Large intestine (tissue), 12 donors: ENCODE measurements at places on chromosomes 16 and 17. TPM values are rescaled to one million over a fixed set of nuclear protein-coding genes. Genes with fewer than 3 reads are reported as not detected.

Gene KRTAP16-1
- polyA plus RNA-seq = not detected

DNA sequence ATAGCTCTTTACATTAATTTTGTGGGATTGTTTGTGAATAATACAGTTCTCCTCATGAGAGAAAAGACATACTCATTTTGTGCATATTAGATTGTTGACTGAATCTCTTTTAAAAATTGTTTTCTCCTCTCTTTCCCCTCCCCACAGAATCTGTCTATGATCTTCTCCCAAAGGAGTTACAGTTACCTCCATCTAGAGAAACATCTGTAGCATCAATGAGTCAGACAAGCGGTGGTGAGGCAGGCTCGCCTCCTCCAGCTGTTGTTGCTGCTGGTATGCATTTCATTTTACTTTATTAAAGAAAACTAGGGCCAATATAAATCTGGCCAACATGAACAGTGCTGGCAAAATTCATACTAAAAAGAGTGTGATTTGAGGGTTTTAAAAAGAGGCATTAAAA is 60.5 kb downstream of the NFAT5 start:
- no peak overlapping the region for H3K4me3 ChIP-seq
- H3K4me1 ChIP-seq = no peaks in the 10 kb centered on the region
- no peaks in the 10 kb centered on the region for H3K27me3 ChIP-seq
- no peak for DNase-seq
- no peak overlapping the region for H3K27ac ChIP-seq

DNA sequence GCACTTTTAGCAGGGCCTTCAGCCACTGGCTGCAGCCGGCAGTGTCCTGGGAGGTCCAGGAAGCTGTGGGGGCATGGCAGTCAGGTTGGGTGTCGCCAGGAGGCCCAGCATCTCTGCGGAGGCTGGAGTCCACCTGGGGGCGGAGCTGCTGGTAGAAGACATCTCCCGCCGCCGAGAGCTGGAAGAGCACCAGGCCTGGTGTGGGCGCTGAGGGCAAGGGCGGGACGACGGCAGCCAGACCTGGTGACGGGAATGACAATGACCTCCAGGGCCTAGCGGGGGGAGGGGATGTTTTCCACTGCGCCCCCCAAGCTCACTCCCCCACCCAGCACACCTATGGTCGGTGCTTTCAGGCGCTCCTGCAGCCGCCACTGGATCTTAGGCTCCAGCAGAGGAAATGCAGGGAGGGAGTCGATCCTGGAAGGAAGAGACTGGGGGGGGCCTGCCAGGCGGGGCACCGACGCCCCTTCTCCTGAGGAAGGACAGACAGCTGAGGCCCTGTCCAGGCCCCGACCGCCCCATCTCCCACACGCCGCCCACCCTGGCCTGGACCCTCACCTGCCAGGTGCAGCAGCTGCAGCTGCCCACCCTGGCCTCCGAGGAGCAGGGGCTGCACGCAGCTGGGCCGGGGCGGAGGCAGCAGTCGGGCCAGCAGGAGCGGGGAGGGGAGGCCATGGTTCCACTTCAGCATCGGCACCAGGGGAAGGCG is 7.1 kb downstream of the TAF1C start:
- H3K27ac ChIP-seq = no peak overlapping the region
- no peaks in the 10 kb centered on the region for H3K27me3 ChIP-seq
- no peak overlapping the region for H3K4me3 ChIP-seq
- peaks cover 17% of the 10 kb centered on the region for H3K4me1 ChIP-seq

DNA sequence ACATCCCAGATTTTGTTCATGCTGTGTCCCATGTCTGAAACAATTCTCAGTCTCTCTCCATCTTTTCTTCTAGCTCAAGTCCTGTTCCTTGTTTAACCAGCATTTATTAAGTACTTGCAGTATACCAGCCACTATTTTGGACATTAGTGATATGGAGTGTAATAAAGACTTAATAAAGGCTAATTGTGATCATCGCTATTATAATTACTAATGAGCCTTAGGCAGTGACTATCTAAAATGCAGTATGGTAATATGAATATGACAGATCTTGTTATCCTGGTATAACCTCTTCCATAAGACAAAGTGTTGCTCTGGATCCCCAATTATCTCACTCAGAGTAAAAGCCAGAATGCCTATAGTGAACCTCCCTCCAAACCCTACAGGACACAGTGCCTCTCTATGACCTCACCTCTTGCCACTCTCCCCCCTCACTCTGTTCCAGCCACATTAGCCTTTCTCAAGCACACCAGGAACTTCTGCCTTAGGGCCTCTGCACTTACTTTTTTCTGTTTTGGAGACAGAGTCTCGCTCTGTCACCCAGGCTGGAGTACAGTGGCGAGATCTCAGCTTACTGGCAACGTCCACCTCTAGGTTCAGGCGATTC is 1.8 kb upstream of the FLOT2 start:
- no peak for DNase-seq
- H3K4me1 ChIP-seq = peaks cover 26% of the 10 kb centered on the region
- no peaks in the 10 kb centered on the region for H3K27me3 ChIP-seq
- no peak overlapping the region for H3K27ac ChIP-seq

DNA sequence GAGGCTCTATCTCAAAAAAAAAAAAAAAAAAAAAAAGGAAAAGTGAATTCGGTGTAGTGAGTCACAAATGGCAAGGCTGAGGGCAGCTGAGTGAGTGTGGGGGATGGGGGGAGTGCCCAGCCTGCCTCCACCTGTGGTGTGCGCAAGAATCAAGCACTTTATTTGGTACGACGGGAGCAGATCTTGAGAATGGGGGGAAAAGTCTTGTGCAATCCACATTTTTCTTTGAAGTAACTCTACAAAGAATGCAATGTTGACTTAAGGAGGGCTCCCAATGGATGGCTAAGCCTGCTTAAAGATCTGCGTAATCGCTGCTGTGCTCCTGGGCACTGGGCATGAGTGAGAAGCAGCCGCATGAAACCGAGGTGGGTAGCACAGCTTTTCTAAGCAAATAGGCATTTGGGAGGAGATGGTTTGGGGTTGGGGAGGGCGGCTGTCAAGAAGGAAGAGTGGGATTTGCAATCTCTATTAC is 28.2 kb downstream of the ATP2C2 start:
- H3K4me1 ChIP-seq = no peaks in the 10 kb centered on the region
- H3K4me3 ChIP-seq = no peak overlapping the region
- no peaks in the 10 kb centered on the region for H3K27me3 ChIP-seq
- no peak overlapping the region for H3K27ac ChIP-seq

Gene TAT
- polyA plus RNA-seq = 0.22 TPM

DNA sequence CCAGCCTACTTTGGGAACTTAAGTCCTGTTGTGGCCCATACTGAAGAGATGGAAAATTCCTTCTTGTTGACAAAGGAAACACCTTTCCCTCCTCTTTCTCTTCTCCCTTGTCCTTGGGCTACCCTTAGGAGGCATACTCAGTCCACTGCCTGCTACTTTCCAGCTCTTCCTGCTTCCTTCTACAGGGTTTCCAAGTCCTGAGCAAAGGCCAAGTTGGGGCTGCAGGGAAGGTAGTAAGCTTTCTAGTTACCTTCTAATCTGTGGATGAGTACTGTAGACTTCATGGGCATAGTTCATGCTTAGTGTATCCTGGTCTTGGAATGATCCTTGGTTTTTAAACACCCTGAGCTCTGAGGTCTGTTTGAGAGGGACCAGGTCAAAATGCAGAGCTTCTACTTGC is 299.2 kb upstream of the MAF start:
- peak overlapping the region; percentile 86 for H3K27ac ChIP-seq
- peak; percentile 82 for DNase-seq
- H3K4me3 ChIP-seq = no peak overlapping the region
- no peaks in the 10 kb centered on the region for H3K36me3 ChIP-seq
- no peaks in the 10 kb centered on the region for H3K27me3 ChIP-seq
- peaks cover 48% of the 10 kb centered on the region for H3K4me1 ChIP-seq
